ENCODE measurements at places on chromosomes 2 and 18.

DNA sequence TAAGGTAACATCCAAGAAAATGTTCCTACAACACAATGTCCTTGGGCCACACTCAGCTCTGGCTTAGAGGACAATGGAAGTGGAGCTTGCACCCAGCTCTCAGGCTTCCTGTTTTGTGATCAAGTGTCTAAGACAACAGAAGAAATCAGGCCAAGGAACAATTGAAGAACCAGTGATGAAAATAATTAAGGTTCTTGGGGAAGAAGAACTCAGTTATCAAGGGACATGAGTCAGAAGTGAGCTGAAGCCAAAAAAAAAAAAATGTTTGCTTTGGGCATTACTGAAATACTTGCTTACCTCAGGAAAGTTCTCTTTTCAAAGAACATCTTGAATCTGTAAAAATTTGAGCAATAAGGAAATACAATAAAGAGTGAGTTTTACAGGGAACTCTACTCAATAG lies 299.0 kb downstream of the FBXO15 start:
- no peak for DNase-seq

DNA sequence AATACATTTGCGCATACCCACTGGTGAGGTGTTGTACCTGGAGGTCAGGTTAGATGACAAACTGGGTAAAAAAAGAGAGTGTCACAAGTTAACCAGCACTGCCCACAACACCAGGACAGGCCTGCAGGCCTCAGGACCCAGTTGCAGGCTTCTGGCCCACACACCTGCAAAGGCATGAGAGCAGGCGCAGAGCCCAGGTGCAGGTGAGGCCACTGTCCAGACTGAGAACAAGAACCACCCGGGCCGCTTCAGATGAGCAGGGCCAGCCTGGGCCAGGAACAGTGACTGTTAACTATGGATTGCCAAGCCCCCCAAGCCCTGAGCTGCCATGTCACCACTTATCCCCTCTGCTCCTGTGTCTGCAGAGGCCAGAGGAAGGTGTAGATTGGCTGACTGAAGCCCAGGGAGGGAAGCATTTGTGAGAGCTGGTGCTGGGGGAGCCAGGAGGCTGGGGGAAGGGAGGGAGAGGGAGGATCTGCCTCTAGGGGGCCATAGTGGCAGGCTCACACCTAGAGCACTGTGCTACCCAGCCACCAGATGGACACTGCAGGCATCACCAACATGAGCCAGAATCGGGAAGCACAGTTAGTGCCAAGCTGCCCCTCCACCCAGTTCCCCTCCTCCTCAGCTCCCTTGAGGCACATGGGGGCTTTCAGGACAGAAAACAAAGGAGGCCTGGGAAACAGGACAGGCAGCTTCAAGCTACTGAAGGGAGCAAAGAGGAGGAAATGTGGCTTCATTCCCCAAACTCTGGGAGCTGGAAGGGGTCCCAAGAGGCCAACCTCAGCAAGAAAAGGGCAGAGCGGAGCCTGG lies 35.4 kb downstream of the SFXN5 start:
- no peak for DNase-seq

- no peak for DNase-seq
Observed at GRCh38 chr2:11286749-11287148, 57.7 kb downstream of the ROCK2 start.

GRCh38 chr2:5021136-5021535 lies 671.0 kb upstream of the SOX11 start:
- DNase-seq, result no peak

DNA sequence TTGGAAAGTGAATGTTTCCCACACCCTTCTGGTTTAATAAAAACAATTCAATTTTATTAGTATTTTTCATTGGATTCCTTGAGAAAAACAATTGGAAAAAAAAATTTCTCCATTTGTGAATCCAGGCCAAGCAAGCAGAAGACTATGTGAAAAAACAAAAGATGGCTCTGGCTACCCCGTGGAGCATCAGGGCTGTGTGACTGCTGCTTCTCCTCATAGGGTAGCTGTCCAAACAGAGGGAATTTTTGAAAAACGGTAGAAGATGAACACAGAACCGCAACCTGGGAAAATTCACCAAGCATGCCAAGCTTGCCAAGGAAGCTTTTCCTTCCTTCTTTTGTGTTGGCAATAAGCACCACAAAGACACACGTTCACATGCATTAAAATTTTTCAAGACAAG lies 71.3 kb upstream of the ACVR2A start:
- no peak for DNase-seq

- no peak for DNase-seq
Observed at GRCh38 chr2:127561371-127561770, 25.9 kb downstream of the MYO7B start.

GRCh38 chr18:23504720-23505119 lies 1.4 kb downstream of the RMC1 start:
- DNase-seq, result no peak

DNA sequence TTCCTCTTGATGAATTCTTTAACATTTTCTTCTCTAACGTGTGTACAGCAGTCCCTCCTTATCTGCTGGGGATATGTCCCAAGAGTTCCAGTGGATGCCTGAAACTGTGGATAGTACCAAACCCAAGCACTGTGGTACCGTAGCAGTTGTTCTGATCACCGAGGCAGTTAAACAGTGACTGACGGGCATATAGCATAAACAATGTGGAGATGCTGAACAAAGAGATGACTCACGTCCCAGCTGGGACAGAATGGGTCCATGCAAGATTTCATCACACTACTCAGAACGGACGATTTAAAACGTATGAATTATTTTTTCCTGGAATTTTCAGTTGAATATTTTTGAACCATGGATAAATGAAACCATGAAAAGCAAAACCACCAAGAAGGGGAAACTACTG lies 54.5 kb upstream of the SPAG16 start:
- DNase-seq, result no peak

DNA sequence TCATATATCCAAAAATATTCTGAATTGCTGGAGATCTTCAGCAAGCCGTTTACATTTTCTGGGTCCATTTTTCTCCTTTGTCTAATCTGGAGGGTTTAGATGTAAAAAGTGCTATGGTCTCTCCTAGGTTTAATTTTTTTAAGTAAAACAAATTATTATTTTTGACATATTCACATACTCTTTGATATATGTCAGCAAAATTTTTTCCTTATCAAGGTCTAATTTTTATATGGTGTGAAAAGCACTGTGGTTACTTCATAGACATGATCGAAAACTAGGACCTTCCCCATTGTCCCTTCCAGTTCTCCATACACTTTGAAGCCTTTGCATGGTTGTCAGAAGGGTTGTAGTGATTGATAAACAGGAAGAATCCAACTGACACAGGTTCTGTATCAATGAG lies 168.2 kb downstream of the PLCL1 start:
- no peak for DNase-seq

DNA sequence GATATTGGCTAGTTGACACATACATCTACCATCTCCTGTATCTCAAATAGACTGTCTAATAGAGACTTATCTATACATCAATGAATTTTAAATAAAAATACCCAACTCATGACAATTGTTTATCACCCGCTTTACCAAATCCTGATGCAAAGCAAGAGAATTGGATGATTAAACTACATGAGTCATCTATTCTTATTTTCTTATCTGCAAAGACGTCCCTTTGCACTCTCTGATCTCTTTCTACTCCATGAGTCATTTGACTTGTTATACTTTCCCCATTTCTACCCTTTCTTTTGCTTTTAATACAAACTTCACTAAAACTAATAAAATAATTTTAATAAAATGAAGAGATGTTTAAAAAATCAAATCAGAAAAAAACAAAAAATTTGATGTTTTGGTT lies 261.7 kb upstream of the MAP2 start:
- DNase-seq, result no peak

DNA sequence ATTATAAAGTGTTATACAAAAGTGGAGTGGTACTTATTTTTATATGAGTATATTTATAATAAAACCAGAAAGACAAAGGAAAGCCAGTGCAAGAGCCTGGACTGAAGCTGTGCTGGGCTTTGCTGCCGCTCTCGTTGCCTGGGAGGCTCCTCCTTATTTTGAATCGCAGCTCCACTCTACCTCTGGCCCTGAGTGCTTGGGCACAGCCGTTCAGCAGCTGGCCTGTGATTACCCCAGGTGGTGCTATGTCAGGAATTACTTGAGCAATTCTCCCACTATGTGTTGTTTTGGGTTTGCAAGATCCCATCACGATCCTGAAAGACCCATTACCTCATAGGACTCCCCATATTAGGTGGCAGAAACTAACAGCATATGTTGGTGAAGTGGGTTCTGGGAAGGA lies 53.0 kb upstream of the LCLAT1 start:
- DNase-seq, result peak; percentile 2

GRCh38 chr2:78979380-78980151 lies 45.9 kb upstream of the REG3G start:
- DNase-seq, result peak; percentile 18

- DNase-seq, result no peak
Observed at GRCh38 chr2:214265991-214266489, 144.8 kb upstream of the VWC2L start.

GRCh38 chr2:1742301-1742680 lies 2.0 kb downstream of the PXDN start:
- no peak for DNase-seq

GRCh38 chr2:230809677-230810251 lies 55.0 kb upstream of the ITM2C start:
- no peak for DNase-seq

GRCh38 chr2:241680827-241681599 lies 5.6 kb downstream of the DTYMK start:
- DNase-seq, result no peak

- no peak for DNase-seq
Observed at GRCh38 chr2:70995426-70995729, 705 bp upstream of the TEX261 start.

DNA sequence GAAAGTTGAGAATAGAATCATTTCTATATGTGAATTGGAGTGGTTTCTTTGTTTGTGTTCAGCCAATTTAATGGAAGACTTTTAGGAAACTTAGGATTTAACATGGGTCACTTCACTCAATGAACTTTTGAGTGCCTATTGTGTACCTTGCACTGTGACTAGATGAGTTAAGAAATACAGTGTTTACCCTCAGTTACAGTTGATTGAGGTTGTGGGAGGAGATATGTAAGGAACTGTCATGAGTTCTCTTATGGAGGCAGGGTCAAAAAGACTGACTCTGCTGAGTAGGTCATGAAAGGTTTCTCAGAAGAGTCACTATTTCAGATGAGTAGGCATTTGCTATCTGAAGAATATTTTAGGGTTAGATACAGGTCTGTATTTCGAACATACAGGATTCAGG lies 98.6 kb downstream of the RAB3GAP1 start:
- DNase-seq, result no peak

- no peak for DNase-seq
Observed at GRCh38 chr2:162072976-162073887, 783 bp downstream of the DPP4 start.

- no peak for DNase-seq
Observed at GRCh38 chr18:41326311-41326710, 628.7 kb upstream of the PIK3C3 start.
